ENCODE measurements at places on chromosomes 11 and 22.

- DNase-seq, result no peak
These were observed 89.1 kb upstream of the RTL6 start for GRCh38 chr22:44586999-44587736.

DNA sequence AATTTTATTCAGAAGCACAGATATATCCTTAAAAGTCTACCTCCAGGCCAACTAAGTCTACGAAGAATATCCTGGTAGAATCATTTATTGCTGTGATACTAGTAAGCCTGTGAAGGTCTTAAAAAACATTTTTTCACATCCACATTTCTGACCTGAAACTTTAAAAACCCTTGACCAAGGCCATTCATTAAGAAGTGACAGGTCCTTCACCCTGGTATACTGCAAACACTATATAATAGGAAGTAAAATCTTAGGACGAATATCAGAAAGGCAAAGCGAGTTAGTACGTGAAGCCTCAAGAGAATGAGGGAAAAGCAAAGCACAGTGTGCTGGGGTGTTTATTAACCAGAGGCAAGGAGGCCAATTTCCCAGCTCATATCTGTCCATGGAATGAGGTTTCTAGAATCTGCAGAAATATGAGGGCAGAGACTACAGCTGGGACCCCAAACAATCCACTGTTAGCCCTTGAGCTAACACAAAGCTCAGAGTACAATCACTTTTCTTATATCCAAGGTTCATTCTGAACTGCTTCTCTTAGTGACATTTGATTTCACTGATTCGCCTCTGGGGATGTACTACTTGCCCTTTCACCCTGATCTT lies 71.0 kb downstream of the AMBRA1 start:
- DNase-seq, result no peak

DNA sequence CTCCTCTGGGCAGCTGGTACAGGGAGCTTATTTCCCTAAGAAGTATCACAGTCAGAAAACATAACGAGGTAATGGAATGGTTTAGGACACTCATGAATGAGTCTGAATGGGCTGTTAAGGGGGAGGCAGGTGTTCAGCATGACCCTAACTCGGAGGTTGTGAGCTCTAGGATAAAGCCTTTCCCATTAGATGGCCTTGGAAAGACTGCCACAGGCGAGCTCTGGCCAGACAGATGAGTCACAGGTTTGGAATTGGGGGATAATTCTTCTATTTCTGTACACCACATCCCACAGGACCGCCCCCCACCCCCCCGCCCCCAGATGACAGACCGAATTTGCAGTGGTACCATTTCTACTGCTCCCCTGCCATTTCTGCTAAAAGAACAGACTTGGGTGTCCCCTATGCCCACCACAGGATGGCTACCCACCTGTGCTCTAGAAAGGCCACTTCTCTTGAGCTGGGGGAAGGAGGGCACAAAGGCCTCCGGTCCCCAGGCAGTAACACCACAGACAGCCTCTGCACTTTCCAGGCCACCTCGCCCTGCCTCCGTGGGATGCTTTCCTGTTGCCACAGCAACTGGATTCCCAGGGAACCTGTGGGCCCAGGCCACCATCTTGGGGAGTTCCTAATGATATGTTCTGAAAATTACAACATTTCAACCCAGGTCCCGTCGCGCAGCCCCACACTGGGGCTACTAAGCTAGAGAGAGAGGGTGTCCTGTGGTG lies 76.7 kb downstream of the TRIM29 start:
- no peak for DNase-seq

GRCh38 chr11:70519117-70519516 lies 120.8 kb downstream of the CTTN start:
- no peak for DNase-seq

DNA sequence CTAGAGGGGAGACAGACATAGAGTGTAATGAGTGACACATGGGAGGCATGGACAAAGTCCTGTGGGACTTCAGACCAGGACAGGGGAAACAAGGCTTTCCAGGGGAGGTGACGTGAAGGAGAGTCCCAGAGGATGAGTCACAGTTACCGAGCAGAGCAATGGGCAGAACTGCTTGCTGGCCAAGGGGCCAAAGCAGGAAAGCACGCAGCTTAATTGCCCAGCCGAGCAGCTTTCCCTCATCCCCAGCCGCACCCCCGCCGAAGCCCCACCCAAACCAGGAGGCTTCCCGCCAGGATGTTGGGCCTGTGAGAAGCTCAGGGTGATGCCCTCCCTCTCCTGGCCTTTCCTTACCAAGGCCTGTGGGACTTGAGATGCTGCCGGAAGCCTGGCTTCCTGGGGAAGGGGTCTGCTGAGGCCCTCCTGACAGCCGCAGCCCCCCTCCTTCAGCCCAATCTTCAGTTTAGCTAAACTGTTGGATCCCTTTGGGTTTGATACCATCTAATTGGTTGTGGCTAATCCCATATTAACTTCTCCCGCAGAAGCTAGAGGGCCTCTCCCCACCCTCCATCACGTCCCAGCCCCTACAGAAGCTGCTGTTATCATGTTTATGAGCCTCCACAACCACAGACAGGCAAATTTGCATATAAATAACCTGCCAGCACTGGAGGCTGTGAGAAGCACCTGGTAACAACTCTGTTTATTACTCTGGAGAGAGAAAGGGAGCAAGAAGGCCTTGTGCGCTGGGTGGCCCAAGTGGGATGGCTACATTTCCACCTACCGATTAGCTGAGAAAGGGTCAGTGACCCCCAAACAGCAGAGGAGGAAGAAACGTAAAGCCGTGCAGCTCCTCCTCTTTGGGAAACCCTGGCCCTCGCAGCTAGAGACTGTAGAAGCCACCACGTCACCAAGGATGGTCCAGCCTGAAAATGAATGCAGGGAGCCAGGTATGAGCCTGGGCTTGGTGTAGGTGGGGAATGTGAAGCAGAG lies 80.0 kb downstream of the TRIM29 start:
- no peak for DNase-seq

GRCh38 chr11:90847268-90847886 lies 624.5 kb upstream of the CHORDC1 start:
- DNase-seq, result no peak

DNA sequence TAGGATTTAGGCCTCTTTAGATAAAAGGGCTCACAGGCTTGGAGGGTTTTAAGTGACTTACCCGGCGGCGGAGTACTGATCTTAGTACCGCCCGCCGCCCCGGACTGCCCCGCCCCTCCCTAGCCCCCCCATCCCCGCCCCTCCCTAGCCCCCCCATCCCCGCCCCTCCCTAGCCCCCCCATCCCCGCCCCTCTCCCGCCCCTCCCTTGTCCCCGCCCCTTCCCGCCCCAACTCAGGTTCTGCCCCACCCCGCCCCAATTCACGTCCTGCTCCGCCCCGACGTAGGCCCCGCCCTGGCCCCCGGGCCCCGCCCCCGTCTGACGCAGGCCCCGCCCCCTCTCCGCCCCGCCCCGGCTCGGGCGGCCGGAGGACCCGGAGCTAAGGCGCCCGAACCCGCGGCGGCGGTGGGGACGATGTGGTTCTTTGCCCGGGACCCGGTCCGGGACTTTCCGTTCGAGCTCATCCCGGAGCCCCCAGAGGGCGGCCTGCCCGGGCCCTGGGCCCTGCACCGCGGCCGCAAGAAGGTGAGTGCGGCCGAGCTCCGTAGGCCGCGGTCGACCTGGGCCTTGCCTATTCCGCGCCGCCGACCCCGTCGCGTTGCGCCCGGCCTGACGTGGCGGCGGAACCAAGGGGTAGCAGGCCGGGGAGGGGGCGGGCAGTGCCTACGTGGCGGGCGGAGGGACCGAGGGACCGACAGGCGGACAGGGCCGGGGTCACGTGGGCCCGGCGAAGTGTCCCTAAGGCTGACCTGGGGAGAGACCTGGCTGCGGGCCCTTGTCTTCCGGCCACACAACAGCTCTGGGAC lies at the start of gene SCYL1:
Gene SCYL1, plus strand, starts transcription at position 343 of the 805 bp plus-strand sequence. Its CDS starts 71 bp downstream, at position 414.
- DNase-seq, result peak; percentile 80

All from stimulated activated CD4-positive, alpha-beta T cell treated with anti-CD3 and anti-CD28 coated beads, TNF-alpha, amount 100 ng/mL, for 48 hours (primary cell).